Skeletal muscle tissue (tissue), 5 donors: ENCODE measurements at places on chromosomes 3 and 15. TPM values are rescaled to one million over a fixed set of nuclear protein-coding genes. Genes with fewer than 3 reads are reported as not detected.

Gene FAM43A
- 15.7 TPM for total RNA-seq

Gene CCDC54
- total RNA-seq: not detected

Gene SLC9A9
- 20.4 TPM for total RNA-seq

Gene SLC22A14
- under 0.01 TPM for total RNA-seq

Gene MINAR1
- total RNA-seq: 1.6 TPM

Gene HHLA2
- not detected for total RNA-seq

Gene GOLGA8Q
- total RNA-seq: 1.0 TPM

Gene PRICKLE2
- total RNA-seq: 32.9 TPM

Gene SLC38A3
- total RNA-seq: 0.52 TPM

Gene HIGD2B
- total RNA-seq: not detected

Gene TNNC1
- total RNA-seq: 461 TPM

Gene CFAP91
- total RNA-seq: under 0.01 TPM

Gene RBM6
- total RNA-seq: 49.1 TPM

Gene GOLGA6B
- total RNA-seq: not detected

Gene POLQ
- 5.7 TPM for total RNA-seq

Gene ACKR2
- 1.6 TPM for total RNA-seq

Gene BFSP2
- total RNA-seq: 2.1 TPM

Gene SV2B
- 1.6 TPM for total RNA-seq

Gene PRKCD
- total RNA-seq: 3.7 TPM

Gene CPEB1
- 0.52 TPM for total RNA-seq

Gene CNTN4
- 11.0 TPM for total RNA-seq

Gene RARB
- 20.9 TPM for total RNA-seq

Gene TIGIT
- total RNA-seq: not detected
